ENCODE measurements at places on chromosomes 16 and 17.

GRCh38 chr17:76816590-76817135 is 51.5 kb upstream of the MGAT5B start:
- peak; percentile 62 for DNase-seq

DNA sequence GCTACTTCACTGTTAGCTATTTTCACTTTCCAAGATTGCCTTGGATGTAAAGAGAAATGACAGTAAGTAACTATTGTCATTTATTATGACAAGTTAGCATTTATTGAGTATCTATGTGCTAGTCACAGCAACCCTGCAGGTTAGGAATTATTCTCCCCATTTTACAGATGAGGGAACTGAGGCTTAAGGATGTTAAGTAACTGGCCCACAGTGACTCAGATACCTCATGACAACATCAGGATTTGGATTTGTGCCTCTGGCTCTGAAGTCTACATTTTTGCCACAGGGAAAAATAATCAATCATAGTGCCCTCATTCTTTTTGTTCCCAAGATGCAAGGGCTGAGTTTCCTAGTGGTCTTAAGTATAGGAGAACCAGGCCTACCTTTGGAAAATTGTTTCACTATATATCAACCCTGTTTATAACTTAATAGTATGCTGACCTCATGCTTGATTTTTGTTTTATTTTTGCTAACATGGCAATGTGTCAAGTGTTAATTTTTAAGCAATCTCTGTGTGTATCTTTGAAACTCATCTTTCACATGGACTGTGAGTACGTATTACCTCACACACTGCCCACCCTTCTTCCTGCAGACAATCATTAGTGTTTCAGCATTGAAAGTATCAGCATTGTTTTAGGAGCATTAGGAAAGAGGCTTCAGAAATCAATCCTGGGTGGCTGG is 105.0 kb downstream of the TANGO6 start:
- DNase-seq: peak; percentile 22

DNA sequence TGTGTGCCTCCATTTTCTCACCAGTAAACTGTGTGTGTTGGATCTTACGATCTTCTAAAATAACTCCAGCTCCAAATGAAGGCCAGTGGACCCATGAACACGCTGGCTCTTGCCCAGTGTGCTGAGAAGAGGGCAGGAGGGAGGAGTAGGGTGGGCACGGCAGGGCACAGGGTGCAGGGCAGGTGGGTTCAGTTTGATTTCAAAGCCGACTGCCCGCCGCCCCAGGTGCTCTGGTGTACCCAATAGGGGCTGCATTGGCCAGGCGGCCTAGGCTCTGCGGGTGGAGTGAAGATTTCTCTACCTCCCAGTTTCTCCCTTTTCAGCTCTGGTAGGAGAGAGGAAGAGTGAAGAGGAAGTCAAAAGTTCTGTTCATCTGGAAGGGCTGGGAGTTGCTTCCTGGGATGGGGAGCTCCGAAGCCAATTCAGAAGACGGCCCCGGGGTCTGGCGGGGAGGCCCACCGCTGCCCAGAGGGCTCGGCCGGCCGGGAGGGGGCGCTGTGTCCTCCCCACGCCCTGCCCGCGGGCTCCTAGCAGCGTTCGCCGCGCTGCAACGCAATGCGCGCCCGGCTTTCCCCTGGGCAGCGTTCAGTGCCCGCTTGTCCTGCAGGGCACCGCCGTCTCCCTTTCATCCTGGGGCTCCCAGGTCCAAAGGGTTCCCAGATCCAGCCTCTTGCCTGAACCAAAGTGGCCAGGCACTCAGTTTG is 1.1 kb upstream of the CRHR1 start:
- DNase-seq: no peak

GRCh38 chr16:27408602-27409031 is 6.6 kb downstream of the IL21R start:
- DNase-seq: no peak

DNA sequence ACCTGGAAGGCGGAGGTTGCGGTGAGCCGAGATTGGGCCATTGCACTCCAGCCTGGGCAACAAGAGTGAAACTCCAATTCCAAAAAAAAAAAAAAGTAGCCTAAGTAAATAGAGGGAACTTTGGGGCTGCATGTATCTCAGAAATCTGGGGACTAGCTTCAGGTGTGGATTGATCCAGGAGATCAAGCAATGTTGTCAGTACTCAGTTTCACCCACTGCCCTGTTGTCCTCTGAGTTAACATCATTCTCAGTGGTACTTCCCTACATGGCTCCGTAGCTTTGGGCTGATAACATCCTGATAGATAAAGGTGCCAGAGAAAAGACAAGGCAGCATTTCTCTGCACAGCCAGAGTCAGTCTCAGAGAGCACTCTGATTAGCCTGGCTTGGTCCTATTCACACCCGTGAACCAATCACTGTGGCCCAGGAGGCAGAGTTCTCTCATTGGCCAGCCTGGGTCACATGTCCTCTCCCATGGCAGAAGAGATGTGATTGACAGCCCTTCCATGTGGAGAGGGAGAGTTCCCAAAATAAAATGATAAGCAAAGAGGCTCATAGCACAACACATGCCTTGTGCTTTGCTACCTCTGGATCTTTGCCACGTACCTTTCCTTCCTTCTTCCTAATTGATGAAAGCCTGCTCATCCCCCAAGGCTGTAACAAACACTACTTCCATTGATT is 99.6 kb downstream of the ABCC1 start:
- DNase-seq: peak; percentile 15

DNA sequence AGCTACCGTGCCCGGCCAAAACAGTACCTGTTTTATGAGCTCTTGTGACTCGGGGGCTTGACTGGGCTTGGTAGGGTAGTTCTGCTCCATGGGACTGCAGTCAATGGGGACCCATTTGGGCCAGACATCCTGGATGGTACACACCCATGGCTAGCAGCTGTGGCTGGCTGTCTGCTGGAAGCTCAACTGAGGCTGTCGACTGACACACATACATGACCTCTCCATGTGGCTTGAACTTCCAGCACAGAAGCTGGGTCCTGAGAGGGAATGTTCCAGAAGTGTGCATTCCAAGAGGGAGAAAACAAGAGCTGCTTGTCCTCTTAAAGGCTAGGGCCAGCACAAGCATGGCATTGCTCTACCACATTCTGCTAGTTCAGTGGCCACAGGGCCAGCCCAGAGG is 14.9 kb upstream of the NKD1 start:
- DNase-seq: no peak

- no peak for DNase-seq
Measured at GRCh38 chr17:63504261-63504660, 18.9 kb upstream of the KCNH6 start.

GRCh38 chr17:32742681-32743538 is 134.0 kb downstream of the MYO1D start:
- DNase-seq: no peak

DNA sequence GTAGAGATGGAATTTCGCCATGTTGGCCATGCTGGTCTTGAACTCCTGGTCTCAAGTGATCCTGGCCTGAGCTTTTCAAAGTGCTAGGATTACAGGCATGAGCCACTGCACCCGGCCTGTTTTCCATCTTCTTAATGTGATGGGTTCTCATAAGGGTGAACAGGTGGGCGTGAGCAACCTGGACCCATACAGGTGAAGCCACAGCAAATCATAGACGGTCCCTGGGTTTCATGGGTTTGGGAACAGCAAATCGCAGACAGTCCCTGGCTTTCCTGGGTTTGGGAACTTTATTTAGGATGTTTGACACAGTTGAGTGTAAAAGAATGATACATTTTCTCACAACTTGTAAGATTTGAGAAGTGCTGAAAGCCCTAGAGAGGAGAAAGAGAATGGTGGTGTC is 12.9 kb upstream of the MEIOB start:
- no peak for DNase-seq

- DNase-seq: peak; percentile 82
Measured at GRCh38 chr16:53052519-53053501, at the start of gene CHD9NB. Gene CHD9NB, minus strand, starts transcription at chr16:53052897. Its CDS starts 8,739 bp downstream, at chr16:53044158.

DNA sequence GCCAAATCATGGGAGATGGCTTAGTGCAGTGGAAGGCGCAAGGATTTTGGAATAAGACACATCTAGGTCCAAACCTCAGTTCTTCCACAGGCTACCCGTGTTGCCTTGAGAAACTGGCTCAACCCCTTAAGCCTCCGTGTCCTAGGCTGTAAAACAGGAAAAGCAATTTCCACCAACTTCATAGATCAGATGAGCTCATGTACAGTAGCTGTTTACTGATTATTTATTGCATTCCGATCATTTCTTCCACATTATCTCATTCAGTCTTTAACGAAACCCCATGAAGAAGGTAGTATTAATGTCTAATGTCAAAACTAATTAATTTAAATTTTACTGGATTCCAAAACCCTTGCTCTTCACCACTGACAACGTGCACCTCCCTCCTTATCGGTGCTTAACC is 231.6 kb downstream of the GRIN2A start:
- DNase-seq: no peak

DNA sequence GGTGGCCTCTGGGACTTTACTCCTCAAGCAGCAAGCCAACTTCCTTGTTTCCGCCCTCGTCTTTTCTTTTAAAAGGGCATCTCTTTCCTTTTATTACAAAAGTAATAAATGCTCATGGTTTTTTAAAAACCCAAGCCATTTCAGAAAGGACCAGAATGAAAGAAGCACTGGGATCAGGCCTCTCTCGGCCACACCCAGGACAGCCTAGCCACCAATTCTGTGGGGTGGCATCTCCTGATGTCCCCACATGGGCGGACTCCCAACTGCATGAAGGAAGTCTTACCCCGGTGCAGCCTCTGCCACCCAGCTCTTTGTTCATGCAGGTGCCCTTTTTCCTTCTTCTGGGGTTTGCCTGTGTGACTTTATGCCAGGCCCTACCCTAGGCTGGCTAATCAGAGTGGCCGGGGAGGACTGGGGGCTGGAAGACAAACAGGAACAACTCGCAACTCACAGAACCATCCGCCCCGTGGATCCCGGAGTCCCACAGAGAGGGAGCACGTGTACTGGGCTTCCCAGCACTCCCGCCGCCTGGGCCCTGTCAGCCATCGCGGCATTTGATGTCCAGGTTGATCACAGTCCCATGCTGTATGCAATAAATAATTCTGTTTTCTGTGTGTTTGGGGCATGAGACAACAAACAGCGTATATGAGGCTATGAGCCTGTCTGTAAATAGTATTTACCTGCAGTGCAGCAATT is 2.6 kb upstream of the RASD1 start:
- no peak for DNase-seq

- DNase-seq: no peak
Measured at GRCh38 chr17:33258296-33258695, 34.8 kb downstream of the ASIC2 start.

GRCh38 chr17:37701496-37701898 is 43.4 kb downstream of the HNF1B start:
- DNase-seq: no peak

DNA sequence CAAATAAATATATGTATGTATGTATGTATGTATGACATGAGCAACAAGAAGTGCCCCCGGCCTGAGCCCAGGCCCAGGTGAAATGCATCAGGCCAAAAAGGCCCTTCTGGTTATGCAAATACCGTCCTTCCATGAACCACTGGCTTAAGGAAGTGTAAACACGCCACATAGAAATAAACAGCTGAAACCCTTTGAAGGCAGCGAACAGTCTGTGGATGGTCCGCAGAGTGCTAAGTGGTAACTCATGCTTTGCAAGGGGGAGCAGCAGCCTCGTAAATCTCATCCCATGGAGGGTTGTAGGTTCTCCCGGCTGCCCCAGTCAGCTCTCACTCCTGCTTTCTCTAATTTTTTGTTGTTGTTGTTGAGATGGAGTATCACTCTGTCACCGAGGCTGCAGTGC is 36.7 kb downstream of the COTL1 start:
- DNase-seq: no peak

- peak; percentile 92 for DNase-seq
Measured at GRCh38 chr17:5422505-5422904, 2.5 kb downstream of the RPAIN start.

DNA sequence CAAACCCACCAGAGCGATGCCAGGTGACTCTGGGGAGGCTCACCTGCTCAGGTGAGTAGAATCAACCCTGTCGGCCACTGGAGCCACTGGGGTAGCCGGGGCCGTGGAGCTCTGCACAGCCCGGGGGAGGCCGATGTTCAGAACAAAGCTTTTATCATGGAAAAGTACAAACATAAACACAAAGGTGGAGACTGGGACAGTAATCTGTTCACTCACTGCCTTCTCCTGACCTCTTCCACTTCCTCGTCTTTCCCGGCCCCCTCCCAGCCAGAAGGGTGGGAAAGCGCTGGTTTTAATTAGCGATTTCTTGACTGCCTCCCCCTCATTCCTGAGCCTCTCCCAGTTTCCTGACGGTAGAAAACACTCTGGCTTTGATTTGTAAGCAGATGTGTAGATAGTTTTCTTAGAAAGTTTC is 9.8 kb upstream of the TEX19 start:
- DNase-seq: no peak

DNA sequence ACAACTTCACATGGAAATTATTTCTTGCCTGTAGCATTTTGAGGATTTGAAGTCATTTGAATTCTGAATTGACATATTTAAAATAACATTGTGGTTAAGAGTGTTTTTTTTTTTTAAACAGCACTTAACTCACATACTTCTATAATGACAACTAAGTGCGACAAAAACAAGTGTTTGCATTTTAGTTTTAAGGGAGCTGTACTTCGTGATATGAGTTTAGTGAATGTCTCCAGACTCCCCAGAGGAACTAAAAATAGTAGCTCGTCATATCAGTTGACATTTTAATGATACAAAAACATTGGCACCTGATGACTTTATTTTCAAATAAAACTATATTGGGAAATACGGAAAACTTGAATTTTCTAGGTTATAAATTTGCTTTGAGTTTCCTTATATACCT is 389.6 kb upstream of the MON1B start:
- no peak for DNase-seq

GRCh38 chr16:48834576-48834975 is 224.6 kb upstream of the N4BP1 start:
- DNase-seq: no peak

DNA sequence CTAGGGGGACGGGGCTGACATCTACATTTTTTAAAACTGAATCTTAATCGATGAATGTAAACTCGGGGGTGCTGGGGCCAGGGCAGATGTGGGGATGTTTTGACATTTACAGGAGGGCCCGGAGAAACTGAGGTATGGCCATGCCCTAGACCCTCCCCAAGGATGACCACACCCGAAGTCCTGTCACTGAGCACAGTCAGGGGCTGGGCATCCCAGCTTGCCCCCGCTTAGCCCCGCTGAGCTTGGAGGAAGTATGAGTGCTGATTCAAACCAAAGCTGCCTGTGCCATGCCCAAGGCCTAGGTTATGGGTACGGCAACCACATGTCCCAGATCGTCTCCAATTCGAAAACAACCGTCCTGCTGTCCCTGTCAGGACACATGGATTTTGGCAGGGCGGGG is 21.4 kb downstream of the ADAM11 start:
- DNase-seq: no peak

- no peak for DNase-seq
Measured at GRCh38 chr16:22624038-22624799, 113.5 kb downstream of the NPIPB5 start.

- no peak for DNase-seq
Measured at GRCh38 chr17:60103957-60104356, 25.2 kb upstream of the HEATR6 start.

All from RKO (cell line).